ENCODE measurements at places on chromosomes 11 and 22. TPM values are rescaled to one million over a fixed set of nuclear protein-coding genes. Genes with fewer than 3 reads are reported as not detected.

SYVN1 gene
- total RNA-seq, result 29.2 TPM

ACR gene
- total RNA-seq, result not detected

OR5D13 gene
- total RNA-seq, result not detected

MB gene
- total RNA-seq, result 39.8 TPM

ROBO3 gene
- 17.6 TPM for total RNA-seq

PLEKHA7 gene
- total RNA-seq, result 49.3 TPM

TEX54 gene
- total RNA-seq, result not detected

CASP5 gene
- not detected for total RNA-seq

KCNJ5 gene
- total RNA-seq, result 4.3 TPM

SCGB1D2 gene
- total RNA-seq, result not detected

RDX gene
- total RNA-seq, result 105 TPM

CDC42EP2 gene
- 12.8 TPM for total RNA-seq

MRGPRX2 gene
- total RNA-seq, result not detected

CBLIF gene
- not detected for total RNA-seq

PRRG4 gene
- total RNA-seq, result 1.4 TPM

DMC1 gene
- 6.5 TPM for total RNA-seq

OR52N1 gene
- total RNA-seq, result not detected
